Panc1 (cell line): ENCODE measurements at places on chromosomes 2 and 18.

GRCh38 chr2:40158781-40159180 is 293.1 kb downstream of the SLC8A1 start:
- DNase-seq: no peak

DNA sequence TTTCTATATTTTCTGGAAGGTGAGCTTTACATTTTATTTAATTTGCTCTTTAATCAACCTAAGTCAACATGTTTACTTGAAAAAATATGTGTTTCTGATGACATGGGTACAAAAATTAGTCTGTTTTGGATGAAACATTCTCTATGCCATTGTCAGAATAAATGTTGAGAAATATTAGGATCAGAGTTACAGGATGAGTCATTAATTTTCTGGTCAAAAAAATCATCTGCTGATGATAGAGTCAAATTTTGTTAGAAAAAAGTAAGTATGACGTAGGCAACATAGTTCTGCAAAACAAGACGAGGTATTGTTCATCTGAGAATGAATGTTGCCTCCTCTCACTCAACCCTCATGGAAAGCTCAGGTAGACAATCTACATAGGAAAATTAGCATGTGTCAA is 107.6 kb upstream of the CAVIN2 start:
- no peak for DNase-seq

DNA sequence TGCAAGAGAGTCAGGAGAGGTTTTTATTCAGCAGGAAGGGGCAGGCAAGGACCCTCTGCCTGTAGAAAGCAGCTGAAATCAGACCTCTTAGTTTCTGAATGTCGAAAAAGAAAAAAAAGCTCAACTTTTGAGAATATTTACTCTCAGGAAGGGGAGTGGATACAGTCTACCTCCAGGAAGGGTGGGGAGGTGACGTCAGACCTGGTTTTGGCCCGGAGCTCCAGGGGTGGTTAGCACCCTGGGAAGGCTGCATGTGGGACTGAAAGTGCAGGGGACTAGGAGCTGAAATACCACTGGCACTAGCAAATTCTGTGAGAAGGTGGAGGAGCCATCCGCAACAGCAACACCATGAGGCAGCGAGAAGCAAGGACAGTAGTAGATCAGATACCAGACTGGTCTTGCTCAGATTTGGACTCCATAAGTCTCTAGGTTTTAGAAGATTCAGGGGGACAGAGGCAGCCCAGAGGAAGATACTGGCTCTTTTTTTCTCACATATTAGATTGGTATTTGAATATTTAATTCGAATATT is 19.8 kb downstream of the MC2R start:
- DNase-seq: no peak

DNA sequence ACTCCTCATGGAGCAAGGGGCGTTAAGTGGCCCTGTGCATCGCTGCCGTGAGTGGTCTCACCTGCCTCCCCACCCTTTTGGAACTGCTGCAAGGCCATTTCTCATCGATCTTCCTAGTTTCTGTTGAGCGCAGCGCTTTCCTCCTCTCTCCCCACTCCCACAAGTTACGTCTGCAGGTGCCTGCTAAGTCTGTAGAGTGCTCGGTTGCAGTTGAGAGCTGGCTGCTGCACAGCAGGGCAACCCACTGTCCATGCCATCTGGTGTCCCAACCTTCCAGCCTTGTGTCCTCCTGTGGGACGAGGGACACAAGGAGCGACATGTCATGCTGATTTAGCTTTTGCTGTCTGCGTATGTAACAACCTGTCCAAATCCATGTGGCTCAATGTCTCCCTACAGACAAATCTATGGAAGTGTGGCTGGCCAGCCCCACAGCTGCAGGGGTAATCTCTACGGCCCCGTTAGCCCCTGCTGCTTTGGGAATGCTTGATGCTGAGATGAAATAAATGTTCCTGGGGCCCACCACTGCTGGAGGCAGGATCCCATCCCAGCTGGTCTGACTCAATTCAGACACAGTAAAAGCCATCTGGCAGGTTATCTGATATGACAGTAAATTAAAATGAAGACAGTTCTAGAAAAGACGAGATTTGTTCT is 68.1 kb upstream of the TCF7L1 start:
- no peak for DNase-seq

DNA sequence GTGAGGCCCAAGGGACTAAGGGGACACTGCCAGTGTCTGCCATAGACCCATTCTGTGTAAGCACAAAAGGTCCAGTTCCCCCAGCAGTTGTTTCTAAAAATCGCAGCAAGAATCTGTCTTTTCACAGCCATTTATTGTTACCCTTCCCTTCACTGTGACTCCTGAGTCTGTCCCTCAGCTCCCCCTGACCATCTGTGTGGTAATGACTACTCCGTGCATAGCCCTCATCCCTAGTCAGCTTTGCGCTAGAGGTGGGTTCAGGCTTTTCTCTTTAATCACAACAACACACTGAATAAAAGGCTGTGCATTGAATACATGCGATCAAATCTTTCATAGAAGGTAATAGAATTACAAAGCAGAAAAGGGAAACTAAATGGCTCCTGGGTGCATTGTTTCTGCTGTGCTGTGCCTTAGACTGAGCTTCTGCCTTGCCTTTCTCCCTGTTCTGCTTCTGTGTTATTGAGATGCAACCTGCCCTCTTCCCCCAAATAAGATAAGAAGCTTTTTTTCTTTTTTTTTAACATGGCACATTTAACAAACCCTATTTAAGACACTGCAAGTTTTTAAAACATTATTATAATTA is 836.0 kb upstream of the CDH2 start:
- DNase-seq: no peak

DNA sequence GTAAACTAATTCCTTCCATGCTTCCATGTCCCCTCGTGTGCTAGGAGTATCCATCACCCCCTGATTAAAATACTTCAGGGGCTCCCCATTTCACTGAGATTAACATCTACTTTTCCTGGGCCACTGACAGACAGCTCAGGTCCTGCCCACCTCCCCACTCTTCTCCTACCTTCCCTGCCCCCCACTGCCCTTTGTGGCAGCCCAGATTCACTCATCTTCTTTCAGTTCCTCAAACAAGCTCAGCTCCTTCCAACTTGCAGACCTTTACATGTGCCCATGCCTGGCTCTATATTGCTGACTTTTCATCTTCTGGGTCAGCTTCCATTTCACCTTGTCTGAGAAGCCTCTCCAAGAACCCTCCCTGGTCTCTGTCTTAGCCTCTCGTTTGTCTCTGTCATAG is 12.0 kb downstream of the RUFY4 start:
- no peak for DNase-seq

DNA sequence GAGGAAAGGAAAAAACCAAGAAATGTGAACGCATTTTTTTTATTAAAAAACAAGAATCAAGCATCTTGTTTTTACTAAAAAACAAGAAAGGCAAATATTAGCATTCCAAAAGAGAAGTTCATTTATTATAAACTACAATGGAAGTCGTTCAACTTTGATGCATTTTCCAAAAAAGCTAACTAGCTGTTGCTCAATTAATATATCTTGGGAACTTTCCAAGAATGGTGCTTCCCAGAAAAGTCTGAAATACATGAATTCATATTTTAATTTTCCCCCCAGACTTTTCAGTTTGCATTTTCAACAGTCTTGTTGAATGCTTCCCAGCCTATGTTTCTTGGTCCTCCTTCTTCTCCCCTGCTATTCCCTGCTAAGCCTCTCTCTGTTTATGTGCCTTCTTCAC is 7.5 kb upstream of the RND3 start:
- DNase-seq: no peak

DNA sequence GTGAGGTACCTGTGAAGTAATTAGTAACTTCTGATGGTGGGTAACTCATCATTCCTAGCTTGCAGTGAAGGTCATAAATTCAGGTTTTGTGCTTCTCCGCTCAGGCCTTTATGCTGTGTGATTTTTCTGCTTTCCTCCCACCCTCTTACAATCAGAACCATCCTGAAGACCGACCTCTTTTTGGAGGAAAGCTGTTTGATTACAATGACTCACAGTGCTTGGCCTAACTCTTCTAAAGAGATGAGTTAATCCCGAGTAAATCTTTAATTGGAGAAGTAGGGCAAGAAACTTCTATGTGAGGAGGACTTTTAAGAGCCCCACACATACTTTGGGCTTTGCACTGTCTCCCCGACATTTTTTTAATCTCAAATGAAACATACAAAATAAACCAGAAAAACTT is 53.1 kb downstream of the TTC27 start:
- no peak for DNase-seq

DNA sequence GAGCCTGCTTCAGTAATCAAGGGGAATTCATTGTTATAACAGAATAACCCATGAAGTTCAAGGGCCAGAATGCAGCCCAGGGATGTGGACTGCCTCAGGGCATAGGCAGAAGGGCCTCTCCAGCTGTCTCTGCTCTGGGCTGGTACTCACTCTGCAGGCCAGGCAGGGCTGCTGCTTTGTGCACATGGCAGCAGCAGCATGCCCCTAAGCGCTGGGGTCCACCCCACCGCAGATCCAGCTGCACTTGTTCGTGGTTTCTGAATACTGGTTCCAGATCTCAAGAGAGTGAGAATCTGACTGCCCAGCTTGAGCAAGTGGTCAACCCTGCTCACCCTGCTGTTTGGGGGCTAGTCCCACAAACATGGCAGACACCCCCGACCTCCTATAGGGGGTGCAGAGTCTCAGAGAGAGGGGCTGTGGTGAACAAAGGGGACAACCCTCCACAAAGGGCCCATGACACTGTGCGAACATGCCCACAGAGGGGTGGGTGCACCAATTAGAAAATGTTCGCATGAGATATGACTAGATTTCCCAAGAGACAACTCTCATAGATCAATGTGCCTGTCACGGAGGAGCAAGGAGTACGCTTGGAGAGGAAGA is 87.3 kb downstream of the ACTR3 start:
- no peak for DNase-seq

DNA sequence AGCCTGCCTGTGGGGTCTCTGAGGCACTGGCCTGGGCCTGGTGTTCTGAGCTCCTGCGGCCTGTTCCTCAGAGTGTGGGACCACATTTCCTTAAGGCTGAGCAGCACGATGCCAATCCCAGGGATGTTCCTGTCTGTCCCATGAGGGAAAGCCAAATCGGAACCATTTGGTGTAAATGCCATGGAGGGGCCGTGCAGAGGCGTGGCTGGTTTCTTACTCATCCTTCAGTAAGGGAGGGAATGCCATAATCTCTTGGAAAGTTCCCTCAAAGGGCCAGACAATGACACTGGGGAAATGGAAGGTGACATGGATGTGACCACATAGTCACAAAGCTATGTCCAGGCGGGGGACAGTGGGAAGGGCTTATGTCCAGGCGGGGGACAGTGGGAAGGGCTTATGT is 14.4 kb upstream of the PTMA start:
- DNase-seq: no peak

GRCh38 chr18:5787936-5788335 is 107.4 kb downstream of the TMEM200C start:
- DNase-seq: no peak

GRCh38 chr18:11807233-11807632 is 44.0 kb upstream of the CHMP1B start:
- DNase-seq: no peak

GRCh38 chr2:223155956-223156355 is 104.0 kb downstream of the KCNE4 start:
- DNase-seq: no peak

- DNase-seq: no peak
These were observed 12.7 kb upstream of the CDH2 start for GRCh38 chr18:28189400-28190239.

DNA sequence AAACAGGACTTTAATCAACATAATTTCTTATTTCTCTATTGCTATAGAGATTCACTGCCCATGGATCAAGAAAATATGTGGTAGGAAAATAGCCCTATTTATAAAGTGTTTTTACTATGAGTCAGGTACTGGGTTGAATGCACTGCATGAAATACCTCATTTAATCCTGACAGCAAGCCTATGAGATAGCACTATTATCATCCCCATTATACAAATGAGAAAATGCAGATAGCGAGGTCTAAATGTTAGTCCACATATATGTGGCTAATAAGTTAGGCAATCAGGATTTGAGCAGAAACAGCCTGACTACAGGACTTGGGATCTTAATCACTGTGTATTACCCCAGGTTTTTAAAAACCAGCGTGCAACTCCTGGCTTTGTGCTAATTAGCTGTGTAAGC is 8.5 kb upstream of the LYPD1 start:
- no peak for DNase-seq

DNA sequence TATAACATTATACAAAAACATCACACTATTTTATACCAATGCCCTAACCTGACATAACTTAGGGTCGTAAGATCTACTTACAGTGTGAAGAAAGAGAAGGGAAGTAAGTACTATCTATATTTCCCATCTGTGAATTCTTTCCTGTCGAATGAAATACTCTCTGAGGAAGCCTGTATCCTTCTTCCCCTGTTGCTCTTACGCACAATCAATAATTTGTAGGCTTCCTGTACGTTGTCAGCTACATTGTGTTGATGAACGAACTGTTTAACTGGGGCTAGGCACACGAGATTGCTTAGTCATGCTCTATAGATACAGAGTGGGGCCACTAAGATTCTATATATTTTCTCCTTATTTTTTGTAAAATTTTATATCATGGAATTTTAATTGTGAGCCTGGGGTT is 1125.0 kb upstream of the CELF4 start:
- no peak for DNase-seq

DNA sequence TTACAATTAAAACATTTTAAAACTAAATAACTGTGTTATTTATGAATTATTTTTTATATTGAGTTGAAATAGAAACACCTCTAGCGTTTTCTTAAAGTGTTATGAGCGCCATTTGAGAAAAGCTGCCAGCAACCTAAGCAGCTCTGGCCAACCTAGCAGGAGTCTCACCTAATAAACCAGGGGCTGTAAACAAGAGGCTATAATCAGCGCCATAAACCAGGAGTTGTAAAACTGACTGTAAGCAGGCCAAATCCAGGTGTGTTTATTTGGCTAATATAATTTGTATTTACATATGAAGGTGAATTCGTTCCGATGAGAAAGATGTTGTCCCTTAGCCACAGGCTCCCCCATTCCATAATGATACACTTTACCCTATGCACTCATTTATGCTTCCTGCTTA is 34.7 kb downstream of the LRRTM1 start:
- DNase-seq: no peak
